ENCODE measurements at places on chromosomes 12 and 14. TPM values are rescaled to one million over a fixed set of nuclear protein-coding genes. Genes with fewer than 3 reads are reported as not detected.

SYNE2 gene
- total RNA-seq, result 12.3 TPM

ASIC1 gene
- 3.7 TPM for total RNA-seq

BEST3 gene
- not detected for total RNA-seq

DBX2 gene
- not detected for total RNA-seq

LALBA gene
- total RNA-seq, result not detected

STAB2 gene
- total RNA-seq, result not detected
